ENCODE measurements at places on chromosomes 2 and 18.
A peak's percentile ranks its signal among the peaks of the same experiment; 100 is the strongest.

DNA sequence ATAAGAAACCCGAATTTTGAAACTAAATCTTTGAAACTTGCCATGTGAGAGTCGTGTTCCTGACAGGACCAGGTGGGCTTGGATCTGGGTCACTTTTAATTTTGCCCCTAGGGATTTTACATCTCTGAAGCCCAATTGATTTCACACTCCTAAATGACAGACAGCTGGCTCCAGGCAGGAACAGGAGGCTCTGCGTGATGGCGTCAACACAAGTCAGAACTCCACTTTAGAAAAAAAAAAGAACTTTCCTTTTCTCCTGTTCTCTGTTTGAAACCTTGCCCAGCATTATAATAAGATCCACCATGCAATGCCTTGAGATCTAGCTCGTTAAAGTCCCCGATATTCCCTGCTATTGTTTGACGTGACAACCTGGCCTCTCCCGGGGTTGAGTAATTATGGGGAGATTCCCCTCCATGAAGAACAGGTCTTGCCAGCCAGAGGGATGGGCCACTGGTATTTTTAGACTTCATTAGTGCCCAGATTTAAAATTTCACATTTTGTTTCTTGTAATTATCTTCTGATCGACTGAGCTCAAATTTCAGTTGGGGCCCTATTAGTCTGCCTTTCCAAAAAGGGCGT lies 260.3 kb downstream of the KLHL29 start:
- peaks cover 6% of the 10 kb centered on the region for H3K27me3 ChIP-seq
- H3K36me3 ChIP-seq = peaks cover 2% of the 10 kb centered on the region
- H3K4me1 ChIP-seq = no peaks in the 10 kb centered on the region
- DNase-seq = no peak

- peaks cover 60% of the 10 kb centered on the region for H3K4me1 ChIP-seq
- H3K36me3 ChIP-seq = peaks cover 2% of the 10 kb centered on the region
- H3K27me3 ChIP-seq = no peaks in the 10 kb centered on the region
- H3K4me3 ChIP-seq = no peak overlapping the region
- no peak for DNase-seq
- H3K27ac ChIP-seq = peak overlapping the region; percentile 31
Measured at GRCh38 chr2:101766871-101767739, 69.6 kb downstream of the MAP4K4 start.

DNA sequence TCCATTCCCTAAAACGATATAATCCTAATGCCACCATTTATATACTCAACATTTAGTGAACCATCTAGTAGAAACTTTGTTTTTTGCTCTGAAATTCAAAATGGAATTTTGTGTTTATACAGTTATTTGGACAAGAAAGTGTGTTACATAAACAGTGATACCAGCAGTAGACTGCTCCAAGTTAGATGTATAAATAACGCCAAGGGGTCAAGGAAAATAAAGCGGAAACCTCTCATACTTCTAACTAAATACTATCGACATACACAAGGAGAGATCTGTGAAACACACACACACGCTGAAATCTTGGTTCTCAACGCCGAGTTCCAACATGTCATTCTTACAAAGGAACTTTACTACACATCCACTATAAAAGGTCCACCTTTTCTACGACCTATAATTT lies 1.2 kb downstream of the TXNL1 start:
- no peak for DNase-seq
- H3K27me3 ChIP-seq = no peaks in the 10 kb centered on the region
- H3K4me3 ChIP-seq = peak overlapping the region; percentile 99
- no peak overlapping the region for H3K27ac ChIP-seq

DNA sequence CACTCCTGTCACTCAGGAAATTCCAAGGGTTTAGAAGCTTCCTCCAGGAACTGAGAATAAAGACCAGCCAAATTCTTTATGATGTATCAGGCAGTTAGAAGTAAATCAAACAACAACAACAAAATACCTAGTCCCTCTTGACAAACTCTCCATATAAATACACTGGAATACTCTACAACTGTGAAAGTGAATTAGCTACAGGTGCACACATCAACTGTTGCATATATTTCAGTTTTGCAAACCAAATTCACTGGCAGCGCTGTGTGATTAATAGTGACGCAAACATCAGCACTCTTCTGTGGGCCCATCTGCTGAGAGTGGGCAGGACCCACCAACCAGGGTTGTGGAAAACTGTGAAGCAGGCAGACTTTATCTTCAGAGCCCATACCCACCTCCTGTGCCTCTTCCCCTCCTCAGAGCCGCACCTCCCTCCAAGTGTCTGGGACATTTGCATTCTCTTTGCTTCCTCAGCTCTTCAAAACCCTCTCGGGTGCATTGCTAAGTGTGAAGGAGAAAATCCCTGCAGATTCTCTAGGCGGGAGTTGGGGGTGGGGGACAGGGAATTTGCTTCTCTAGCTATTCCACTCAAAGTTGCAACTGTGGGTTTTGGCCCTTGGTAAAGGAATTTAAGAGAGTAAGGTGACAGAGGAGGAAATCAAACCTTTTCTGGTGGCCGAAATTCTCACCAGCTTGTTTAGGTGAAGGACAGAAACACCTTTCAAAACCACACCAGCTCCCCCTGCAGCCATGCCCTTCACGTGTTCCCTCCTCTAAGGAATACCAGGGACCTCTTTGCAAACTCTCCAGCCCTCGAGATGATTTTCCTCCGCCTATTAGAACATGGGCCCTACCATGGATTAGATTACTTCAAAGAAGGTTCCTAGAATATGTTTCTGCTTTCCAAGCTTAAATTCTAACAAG lies 119.3 kb downstream of the MRO start:
- no peak for DNase-seq
- H3K4me1 ChIP-seq = peaks cover 3% of the 10 kb centered on the region
- no peaks in the 10 kb centered on the region for H3K36me3 ChIP-seq
- H3K27me3 ChIP-seq = peaks cover 21% of the 10 kb centered on the region
- H3K4me3 ChIP-seq = no peak overlapping the region

DNA sequence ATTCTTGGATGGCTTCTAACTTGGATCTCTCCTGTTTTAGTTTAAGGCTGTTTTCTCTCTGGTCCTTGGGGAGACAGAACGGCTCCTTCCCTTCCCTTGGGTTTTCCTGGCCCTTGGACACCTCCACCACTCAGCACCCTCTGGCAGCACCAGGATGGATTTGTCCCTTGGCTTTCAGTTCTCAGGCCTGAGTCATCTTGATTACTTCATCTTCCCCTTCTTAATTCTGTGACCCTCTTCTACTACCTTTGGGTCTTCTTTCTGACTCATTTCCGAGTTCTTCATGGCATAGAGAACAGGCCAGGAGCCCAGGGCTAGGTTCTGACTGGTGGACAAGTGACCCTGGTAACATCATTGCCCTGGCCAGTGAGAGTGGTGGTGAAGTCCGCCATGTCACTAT lies 14.9 kb downstream of the IGFBP2 start:
- no peaks in the 10 kb centered on the region for H3K36me3 ChIP-seq
- H3K4me1 ChIP-seq = peaks cover 12% of the 10 kb centered on the region
- DNase-seq = no peak
- no peak overlapping the region for H3K4me3 ChIP-seq
- H3K27me3 ChIP-seq = peaks cover 7% of the 10 kb centered on the region
- no peak overlapping the region for H3K27ac ChIP-seq

DNA sequence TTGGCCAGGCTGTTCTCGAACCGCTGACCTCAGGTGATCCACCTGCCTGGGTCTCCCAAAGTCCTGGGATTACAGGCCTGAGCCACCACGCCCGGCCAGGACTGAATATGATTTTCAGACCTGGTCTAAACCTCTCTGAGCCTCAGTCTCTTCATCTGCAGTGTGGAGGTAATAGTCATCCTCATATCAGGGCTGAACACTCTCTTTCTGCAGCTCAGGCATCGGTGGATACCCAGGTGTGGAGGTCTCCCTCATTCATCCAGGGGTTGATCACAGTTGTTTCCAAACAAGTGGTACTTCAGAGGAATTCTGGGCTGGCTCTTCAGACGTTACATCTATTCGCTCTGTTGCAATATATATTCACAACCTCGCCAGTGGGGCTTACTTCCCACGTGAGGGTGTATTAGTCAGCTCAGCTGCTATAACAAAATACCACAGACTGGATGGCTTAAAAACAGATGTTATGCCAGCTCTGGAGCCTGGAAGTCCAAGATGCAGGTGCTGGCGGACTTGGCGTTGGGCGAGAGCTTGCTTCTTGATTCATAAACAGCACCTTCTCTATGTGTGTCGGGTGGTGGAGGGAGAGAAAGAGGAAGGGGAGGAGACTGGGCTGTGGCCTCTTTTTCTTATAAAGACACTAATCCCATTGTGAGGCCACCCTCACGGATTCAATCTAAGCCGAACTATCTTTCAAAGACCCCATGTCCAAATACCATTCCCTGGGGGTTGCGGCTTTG lies 2.9 kb upstream of the MBP start:
- H3K27ac ChIP-seq = no peak overlapping the region
- no peaks in the 10 kb centered on the region for H3K27me3 ChIP-seq
- H3K4me1 ChIP-seq = peaks cover 41% of the 10 kb centered on the region
- H3K36me3 ChIP-seq = peaks cover 9% of the 10 kb centered on the region

GRCh38 chr2:169107645-169108044 lies 38.3 kb downstream of the DHRS9 start:
- H3K4me1 ChIP-seq = peaks cover 12% of the 10 kb centered on the region
- no peak overlapping the region for H3K27ac ChIP-seq

DNA sequence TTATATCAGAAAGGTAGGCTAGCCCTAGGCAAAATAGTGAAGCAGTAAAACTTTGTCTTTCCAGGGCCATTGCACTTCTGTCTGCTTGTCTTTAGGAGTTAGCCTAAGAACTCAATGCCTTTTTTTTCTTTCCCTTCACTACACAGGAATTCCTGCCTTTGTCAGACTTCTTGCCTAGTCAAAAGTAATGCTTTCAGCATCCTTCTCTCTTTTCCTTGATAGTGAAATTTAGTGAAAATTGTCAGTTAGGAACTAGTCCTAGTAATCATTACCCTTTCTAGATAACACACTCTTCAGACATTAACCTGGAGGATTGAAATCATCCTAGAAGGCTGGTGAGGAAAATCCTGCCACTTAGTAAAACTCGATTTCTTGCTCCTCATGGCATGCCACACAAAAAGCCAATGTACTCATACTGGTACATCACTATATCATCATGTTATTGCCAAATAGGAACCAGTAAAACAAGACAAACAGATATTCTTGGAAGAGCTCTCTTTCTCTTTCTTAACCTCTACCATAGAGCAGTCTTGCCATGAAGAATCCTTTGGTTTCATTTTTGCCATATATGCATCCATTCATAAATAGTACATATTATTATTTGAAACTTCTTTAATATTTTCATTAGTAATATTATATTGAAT lies 320.5 kb downstream of the CTNNA2 start:
- no peak overlapping the region for H3K27ac ChIP-seq
- H3K4me1 ChIP-seq = no peaks in the 10 kb centered on the region
- no peaks in the 10 kb centered on the region for H3K36me3 ChIP-seq
- H3K4me3 ChIP-seq = no peak overlapping the region

DNA sequence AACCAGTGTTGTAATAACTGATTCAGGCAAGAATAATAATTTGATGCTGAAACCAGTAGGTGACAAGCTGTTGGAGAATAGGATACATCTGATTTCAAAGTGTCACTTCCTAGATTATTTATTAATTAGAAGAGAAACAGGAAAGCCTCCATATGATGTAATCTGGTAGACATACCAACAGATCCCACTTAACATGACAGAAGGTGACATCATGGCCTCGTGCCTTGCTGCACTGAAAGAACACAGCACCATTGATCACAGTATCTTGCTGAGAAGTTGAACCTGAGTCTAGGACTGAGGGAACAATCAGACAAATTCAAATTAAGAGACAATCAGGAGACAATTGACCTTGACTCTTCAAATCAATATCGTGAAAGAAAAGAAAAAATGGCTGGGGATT lies 131.6 kb upstream of the DLGAP1 start:
- no peak overlapping the region for H3K4me3 ChIP-seq
- no peaks in the 10 kb centered on the region for H3K36me3 ChIP-seq
- H3K4me1 ChIP-seq = no peaks in the 10 kb centered on the region
- no peaks in the 10 kb centered on the region for H3K27me3 ChIP-seq
- no peak for DNase-seq

DNA sequence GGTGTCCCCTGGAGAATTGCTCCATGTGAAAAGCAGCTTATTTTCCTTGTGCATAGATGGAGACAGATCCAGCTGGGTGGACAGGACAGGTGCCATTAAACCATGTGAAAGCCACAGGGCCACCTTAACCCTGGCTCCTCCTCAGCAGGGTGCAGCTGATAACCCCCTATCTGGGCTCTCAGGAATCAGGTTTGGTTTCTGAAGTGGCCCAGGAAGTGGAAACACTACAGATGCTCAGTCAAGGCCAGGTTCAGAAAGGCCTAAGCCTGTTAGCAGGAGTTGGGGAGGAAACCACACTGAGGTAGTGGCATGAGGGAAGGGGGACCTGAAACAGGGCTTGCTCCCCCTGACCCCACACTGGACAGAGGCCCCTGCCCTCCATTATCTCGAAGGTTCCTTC lies 217.0 kb downstream of the SPP2 start:
- no peaks in the 10 kb centered on the region for H3K36me3 ChIP-seq
- H3K4me1 ChIP-seq = no peaks in the 10 kb centered on the region
- H3K27me3 ChIP-seq = peaks cover 20% of the 10 kb centered on the region
- H3K27ac ChIP-seq = no peak overlapping the region
- no peak for DNase-seq

- no peaks in the 10 kb centered on the region for H3K27me3 ChIP-seq
- H3K36me3 ChIP-seq = no peaks in the 10 kb centered on the region
- H3K4me3 ChIP-seq = no peak within 1 kb of the TSS
- peaks cover 75% of the 10 kb centered on the region for H3K4me1 ChIP-seq
- H3K27ac ChIP-seq = peak within 1 kb of the TSS; percentile 20
- no peak for DNase-seq
Measured at GRCh38 chr2:127645395-127646291, at the start of gene GPR17. Gene GPR17, plus strand, starts transcription at chr2:127646153. Its CDS starts 4,583 bp downstream, at chr2:127650736.

- H3K4me1 ChIP-seq = no peaks in the 10 kb centered on the region
- no peaks in the 10 kb centered on the region for H3K36me3 ChIP-seq
- H3K27ac ChIP-seq = no peak overlapping the region
- peaks cover 14% of the 10 kb centered on the region for H3K27me3 ChIP-seq
- no peak for DNase-seq
- H3K4me3 ChIP-seq = no peak overlapping the region
Measured at GRCh38 chr2:229642371-229642770, 72.0 kb downstream of the DNER start.

- H3K4me3 ChIP-seq = no peak overlapping the region
- peaks cover 50% of the 10 kb centered on the region for H3K4me1 ChIP-seq
- no peak overlapping the region for H3K27ac ChIP-seq
- DNase-seq = no peak
Measured at GRCh38 chr2:68391099-68391498, 26.0 kb downstream of the PLEK start.

GRCh38 chr2:12828980-12829379 lies 112.2 kb downstream of the TRIB2 start:
- peaks cover 10% of the 10 kb centered on the region for H3K27me3 ChIP-seq
- no peak for DNase-seq
- H3K27ac ChIP-seq = no peak overlapping the region
- no peaks in the 10 kb centered on the region for H3K36me3 ChIP-seq
- H3K4me3 ChIP-seq = no peak overlapping the region

DNA sequence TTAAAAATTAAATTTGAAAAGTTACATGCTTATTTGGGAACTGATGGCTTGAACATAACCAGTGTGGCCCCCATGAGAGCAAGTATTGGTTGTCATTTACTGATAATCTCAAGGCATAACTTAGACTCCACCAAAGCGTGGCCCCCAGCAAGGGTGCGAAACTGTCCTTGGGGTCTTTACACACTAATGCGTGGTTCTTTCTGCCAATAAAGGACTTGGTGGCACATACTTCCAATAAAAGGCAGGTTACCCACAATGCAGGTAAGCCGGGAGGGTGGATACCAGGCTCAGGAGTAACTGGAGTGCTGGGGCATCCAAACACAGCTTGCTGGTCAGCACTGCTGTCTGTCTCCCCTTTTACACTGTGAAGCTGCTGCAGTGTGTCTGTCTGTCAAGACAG lies 278.2 kb upstream of the NCKAP5 start:
- no peak overlapping the region for H3K4me3 ChIP-seq
- no peak overlapping the region for H3K27ac ChIP-seq
- no peak for DNase-seq
- peaks cover 21% of the 10 kb centered on the region for H3K27me3 ChIP-seq
- H3K4me1 ChIP-seq = peaks cover 9% of the 10 kb centered on the region
